ENCODE measurements at places on chromosomes 2 and 18.
A peak's percentile ranks its signal among the peaks of the same experiment; 100 is the strongest.

GRCh38 chr18:78859686-78860085 is 119.9 kb upstream of the SALL3 start:
- DNase-seq = no peak

GRCh38 chr18:31658670-31659575 is 25.5 kb downstream of the B4GALT6 start:
- no peak for DNase-seq

GRCh38 chr2:181420259-181421130 is 36.7 kb upstream of the ITGA4 start:
- DNase-seq = no peak

DNA sequence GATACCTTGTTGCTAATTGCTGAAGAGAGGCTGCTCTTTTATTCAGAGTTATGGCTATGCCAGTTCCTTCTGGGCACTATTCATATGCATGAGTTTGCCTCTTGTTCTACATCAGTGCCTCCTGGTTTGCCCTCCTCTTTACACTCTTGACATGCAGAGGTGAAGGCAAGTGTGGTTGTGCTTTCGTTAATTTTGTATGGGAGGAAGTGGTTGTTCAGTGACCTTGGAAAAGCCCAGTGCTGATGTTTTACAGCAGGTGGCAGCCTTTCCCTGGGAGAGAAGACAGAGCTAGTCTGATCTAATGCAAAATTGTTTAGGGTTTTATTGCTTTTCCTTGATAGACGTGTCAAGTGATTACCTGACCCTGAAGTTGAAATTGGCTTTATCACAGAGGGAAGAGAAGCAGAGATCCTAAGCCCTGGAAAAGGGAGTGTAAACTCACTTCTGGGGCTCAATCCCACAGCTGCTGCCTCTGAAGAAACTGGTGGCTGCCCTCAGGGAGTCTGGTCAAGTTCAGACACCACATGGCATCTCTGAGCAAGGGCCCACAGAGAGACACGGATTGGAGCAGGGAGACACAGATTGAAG is 30.5 kb upstream of the VPS54 start:
- DNase-seq = peak; percentile 35

GRCh38 chr2:102839668-102840388 is 78.0 kb downstream of the TMEM182 start:
- peak; percentile 62 for DNase-seq

GRCh38 chr2:45233301-45233700 is 224.0 kb upstream of the SIX2 start:
- DNase-seq = no peak

DNA sequence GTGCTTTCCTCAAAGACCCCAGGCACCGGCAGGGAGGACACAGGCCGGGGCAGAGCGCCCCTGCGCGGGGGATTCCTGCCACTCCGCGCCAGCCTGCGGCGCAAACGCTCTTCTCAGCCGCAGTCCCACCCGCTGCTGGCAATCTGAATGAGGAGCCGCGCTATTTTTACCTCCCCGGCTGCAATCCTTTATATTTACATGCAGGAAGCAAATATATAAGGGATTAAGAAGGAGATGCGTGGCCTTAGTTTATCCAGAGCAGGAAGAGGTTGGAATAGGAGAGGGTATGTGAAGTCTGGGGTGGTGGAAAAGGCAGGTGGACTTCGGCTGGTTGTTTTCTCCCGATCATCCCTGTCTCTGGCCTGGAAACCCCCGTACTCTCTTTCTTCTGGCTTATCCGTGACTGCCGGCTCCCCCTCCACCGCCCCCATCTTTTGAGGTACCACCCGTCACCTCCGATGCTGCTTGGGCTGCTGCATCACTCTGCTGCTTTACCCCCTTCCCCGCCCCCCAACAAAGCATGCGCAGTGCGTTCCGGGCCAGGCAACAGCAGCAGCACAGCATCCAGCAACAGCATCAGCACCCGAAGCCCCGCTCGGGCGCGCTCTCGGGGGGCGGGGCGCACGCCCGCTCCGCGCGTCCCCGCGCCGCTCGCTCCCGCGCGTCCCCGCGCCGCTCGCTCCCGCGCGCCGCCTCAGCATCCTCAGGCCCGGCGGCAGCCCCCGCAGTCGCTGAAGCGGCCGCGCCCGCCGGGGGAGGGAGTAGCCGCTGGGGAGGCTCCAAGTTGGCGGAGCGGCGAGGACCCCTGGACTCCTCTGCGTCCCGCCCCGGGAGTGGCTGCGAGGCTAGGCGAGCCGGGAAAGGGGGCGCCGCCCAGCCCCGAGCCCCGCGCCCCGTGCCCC is at the start of gene ADAM23:
Gene ADAM23, plus strand, starts transcription at position 700 of the 902 bp plus-strand sequence. CDS start 335 bp downstream, outside the sequence.
- DNase-seq = peak; percentile 73

- no peak for DNase-seq
Observed at GRCh38 chr2:68753318-68753717, 18.7 kb downstream of the ARHGAP25 start.

DNA sequence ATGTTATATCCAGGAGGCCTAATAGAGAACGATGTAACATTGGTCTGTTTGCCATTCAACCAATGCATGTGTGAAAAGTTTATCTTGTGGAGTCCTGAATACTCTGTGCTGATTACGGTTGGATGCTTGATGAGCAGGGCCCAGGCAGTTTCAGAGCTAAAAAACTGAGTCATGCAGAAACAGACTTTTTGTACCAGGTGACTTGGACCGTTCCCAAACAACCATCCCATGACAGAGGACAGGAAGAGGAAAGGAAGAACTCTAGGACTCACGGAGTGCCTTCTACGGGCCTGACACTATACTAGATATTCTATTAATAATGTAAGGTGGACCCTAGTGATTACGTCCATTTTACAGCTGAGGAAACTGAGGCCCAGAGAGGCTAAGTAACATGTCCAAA is 142.1 kb downstream of the ARHGAP28 start:
- DNase-seq = no peak

DNA sequence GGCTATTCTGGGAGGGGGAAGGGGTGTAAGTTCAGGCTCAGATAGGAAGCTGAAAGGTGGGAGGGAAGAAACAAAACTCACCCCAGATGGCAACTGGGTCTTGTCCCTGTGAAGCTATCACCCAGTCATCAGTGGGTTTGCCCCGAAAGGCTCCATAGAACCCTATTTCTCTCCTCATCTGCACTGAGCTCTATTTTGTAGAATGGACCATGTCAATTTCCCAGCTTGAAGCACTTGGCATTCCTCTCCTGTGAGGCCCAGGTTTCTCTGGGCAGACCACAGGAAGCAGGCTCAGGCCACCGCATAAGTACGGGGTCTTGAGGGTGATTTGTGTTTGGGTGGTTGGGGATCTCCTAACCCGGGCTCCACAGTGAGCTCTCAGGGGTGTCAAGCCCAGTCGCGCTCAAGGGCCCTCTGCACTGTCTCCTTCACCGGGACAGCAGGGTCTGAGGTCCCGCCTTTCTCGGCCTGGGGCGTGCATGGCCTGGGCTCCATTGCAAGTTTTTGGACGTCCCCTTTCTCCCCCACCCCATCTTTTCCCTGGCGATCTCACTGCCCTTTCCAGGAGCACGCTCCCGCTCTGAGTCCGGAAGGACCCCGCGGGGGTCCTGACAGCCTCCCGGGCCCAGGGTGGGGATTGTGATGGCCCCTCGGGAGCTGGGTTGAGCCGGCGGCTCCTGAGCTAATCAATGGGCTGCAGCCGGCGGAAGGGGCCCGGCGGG is 27.3 kb upstream of the NOTO start:
- no peak for DNase-seq

- DNase-seq = no peak
Observed at GRCh38 chr2:54606393-54606958, 117.0 kb upstream of the EML6 start.

- no peak for DNase-seq
Observed at GRCh38 chr2:73414696-73415095, 29.1 kb downstream of the ALMS1 start.
